ENCODE measurements at places on chromosomes 7 and 10.

DNA sequence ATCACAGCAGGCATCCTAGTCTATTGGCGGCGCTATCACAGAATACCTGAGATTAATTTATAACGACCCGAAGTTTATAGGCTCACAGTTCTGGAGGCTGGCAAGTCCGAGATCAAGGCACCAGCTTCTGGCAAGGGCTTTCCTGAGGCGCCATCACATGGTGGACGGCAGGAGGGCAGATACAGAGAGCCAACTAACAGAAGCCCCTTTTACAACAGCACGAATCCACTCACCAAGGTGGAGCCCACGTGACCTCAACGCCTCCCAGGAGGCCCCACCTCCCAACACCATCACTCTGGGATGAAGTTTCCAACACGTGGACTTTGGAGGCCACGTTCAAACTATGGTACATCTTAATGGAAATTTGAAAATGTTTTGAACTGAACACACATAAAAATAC is 255.3 kb downstream of the ELFN1 start:
- DNase-seq: no peak

DNA sequence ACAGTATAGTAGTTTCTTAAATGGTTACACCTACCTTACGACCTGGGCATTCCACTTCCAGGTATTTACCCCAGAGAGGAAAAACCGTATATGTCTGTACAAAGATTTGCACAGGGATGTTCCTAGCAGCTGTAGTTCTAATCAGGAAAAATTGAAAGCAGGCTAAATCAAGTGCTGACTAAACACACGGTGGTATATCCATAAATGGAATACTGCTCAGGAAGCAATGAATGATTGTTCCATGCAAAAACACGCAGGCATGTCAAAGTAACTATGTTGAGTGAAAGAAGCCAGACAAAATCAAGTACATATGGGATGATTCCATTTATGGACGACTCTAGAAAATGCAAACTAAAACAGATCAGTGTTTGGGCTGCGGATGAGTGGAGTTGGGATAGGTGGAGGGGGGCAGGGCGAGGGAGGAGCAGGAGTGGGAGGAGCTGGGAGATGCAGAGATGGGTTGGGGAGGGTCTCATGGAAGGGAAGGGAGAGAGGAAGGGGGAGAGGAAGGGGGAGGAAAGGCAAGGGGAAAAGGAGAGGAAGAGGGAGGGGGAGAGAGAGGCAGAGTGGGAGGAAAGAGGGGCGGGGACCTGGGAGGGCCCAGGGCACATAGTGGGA is 484 bp upstream of the MSRB2 start:
- DNase-seq: no peak

DNA sequence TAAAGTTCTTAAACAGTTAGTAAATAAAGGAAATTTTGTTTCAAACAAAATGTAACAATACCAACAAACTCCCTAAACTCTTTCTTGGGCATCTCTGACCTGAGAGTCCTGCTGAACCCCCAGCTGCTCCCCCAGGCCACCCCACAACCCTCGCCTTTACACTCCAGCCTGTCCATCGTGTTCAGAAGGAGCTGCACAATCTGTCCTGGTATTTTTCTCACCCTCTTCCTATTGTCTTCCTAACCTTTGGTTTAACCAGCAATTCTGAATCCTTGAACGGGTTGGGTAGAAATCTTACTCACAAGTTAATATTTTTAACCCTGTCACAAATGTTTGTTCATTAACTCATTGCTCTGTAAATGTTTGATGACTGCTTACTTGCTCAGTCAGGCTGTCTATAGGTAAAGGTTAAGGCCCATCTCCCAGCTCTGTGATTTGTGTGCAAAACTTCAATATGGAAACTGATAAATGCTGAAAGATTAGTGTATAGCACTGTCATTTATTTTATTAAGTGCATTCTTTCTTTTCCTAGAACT is 16.8 kb downstream of the SFRP4 start:
- no peak for DNase-seq

DNA sequence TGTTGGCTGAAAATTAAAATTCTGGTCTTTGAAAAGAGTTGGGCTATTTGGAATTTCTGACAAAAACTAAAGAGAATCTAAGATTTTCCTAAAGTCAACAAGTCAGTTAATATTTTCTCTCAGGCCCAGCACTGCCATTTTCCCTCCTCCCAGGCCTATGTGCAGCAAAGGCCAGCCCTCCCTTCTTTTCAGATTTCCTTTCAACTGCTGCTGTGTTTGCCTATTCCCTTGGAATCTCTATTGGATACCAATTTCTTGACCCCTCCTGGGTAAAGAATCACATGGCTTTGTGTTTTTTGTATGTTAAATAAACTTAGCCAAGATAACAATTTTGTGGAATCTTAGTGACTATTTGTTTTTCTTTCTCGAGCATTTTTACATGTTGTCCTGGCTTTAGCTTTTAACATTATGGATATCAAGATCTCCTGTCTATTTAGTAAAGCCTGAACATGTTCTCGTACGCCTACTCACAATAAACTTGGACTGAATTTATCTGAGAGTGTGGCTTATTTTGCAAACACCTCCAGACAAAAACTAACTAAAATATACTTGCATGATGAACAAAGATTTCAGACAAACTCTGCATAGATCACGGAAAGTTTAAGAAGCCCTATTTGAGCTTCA is 19.9 kb downstream of the MACC1 start:
- DNase-seq: no peak

- DNase-seq: no peak
Observed at GRCh38 chr7:128215281-128215680, 25.8 kb upstream of the LEP start.

GRCh38 chr10:132461103-132461682 is 64.2 kb downstream of the PWWP2B start:
- no peak for DNase-seq

Data from mucosa of gallbladder (tissue), 1 donor.